ENCODE measurements at places on chromosomes 16 and 17.

DNA sequence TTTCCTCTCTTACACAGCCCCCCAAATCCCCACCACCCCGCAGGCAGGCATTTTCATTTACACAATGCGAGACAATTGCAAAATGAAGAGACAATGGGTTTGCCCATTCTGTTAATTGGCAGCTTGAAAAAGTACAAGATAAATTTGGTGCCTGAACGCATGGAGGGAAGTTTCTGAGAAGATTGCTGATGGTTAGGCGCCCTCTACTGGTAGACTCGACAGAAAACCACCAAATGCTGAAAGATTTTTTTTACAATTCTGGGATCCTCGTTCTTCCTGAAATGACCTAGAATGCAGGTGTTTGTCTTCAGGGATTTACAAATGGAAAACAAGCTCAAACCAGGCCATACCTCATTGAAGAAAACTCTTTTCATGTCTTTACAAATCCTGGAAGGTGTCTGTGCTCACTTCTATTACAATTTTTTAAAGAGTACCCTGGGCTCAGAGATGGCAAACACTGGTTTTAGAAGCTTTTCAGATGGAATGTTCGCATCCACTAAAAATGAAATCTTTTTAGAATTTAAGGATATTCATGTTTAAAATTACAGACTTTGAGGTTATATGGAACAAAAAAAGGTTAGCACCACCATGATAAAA, 338.5 kb downstream of the PMP22 start:
- H3K27me3 ChIP-seq: no peaks in the 10 kb centered on the region
- H3K4me1 ChIP-seq: no peaks in the 10 kb centered on the region
- no peaks in the 10 kb centered on the region for H3K36me3 ChIP-seq
- DNase-seq: peak; percentile 86

DNA sequence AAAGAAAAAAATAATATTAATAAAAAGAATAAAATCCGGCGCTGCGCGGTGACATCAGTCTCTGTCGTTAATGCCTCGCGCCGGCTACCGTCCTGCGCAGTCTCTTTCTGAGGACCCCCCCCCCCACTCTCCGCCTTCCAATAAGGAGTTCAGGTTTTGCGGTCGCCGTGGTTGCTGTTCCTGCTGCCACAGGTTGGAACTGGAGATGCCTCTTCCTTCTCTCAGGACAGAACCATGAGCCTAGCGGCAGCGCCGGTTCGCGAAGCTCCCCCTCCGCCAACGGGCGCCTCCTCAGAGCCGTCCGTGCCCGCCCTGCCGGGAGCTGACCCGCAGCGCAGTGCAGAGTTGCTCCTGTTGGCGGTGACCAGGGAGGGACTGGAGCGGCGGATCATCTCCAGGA, 2093.4 kb downstream of the TP53TG3F start:
- no peak overlapping the region for H3K27ac ChIP-seq
- H3K27me3 ChIP-seq: no peaks in the 10 kb centered on the region
- DNase-seq: no peak
- H3K36me3 ChIP-seq: peaks cover 14% of the 10 kb centered on the region
- H3K4me3 ChIP-seq: no peak overlapping the region

- DNase-seq: no peak
- no peaks in the 10 kb centered on the region for H3K36me3 ChIP-seq
- H3K4me3 ChIP-seq: no peak overlapping the region
- peaks cover 36% of the 10 kb centered on the region for H3K4me1 ChIP-seq
- no peak overlapping the region for H3K27ac ChIP-seq
- H3K27me3 ChIP-seq: no peaks in the 10 kb centered on the region
Measured at GRCh38 chr16:55390630-55391237, 66.7 kb downstream of the IRX6 start.

- H3K27ac ChIP-seq: no peak overlapping the region
- H3K4me3 ChIP-seq: no peak overlapping the region
- no peaks in the 10 kb centered on the region for H3K4me1 ChIP-seq
Measured at GRCh38 chr17:75695830-75696271, 25.4 kb upstream of the ITGB4 start.

DNA sequence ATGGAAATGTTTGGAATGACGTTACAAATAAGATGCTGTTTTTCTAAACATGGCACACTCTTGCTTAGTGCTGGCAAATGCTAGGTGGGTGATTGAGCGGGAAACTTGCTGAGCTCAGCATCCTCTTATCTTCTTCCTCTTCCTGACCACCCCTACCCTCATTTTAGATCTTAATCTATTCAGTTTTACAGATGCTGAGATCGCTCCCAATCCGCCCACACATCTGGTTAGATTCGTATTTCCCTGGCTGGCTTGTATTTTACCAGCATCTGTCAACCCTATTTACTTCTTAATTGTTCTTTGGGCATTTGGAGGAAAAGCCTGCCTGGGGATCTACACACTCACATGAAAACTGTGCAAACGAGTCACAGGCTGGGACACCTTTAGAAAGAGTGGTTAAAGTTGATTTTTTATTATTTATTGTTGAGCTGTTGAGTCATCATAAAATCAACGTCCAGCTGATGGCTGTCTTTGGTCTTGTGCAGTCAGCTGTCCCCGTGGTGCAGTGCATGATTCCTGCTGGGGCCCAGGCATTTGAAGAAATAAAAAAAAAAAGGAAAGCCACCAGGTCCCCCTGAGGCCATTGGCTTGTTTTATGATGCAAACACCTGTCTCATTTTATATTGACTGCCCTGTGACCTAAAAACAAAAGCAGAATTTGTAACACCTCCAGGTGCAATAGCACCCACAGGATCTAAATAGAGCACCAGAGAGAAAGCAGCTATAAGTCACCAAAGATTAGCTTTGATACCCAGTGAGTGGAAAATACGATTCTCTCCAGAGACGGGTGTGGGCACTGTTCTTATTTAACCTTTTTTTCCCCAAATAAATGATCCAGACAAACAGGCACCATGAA, 258.6 kb downstream of the HS3ST3B1 start:
- no peaks in the 10 kb centered on the region for H3K27me3 ChIP-seq
- H3K27ac ChIP-seq: no peak overlapping the region
- H3K4me3 ChIP-seq: peak overlapping the region; percentile 26
- DNase-seq: no peak
- no peaks in the 10 kb centered on the region for H3K36me3 ChIP-seq

- no peaks in the 10 kb centered on the region for H3K36me3 ChIP-seq
- 0 out of 2 replicates have a peak, but pooled peaks cover 2% of the 10 kb centered on the region for H3K4me1 ChIP-seq
- no peak overlapping the region for H3K4me3 ChIP-seq
- no peak overlapping the region for H3K27ac ChIP-seq
- H3K27me3 ChIP-seq: no peaks in the 10 kb centered on the region
Measured at GRCh38 chr17:327971-328370, 24.6 kb downstream of the RPH3AL start.

GRCh38 chr17:5254903-5255521, 20.4 kb upstream of the SCIMP start:
- no peak overlapping the region for H3K4me3 ChIP-seq
- peaks cover 4% of the 10 kb centered on the region for H3K4me1 ChIP-seq
- no peak for DNase-seq
- no peak overlapping the region for H3K27ac ChIP-seq
- H3K27me3 ChIP-seq: no peaks in the 10 kb centered on the region

- no peak overlapping the region for H3K4me3 ChIP-seq
- no peaks in the 10 kb centered on the region for H3K27me3 ChIP-seq
- no peaks in the 10 kb centered on the region for H3K4me1 ChIP-seq
Measured at GRCh38 chr17:13297183-13297582, 279.4 kb upstream of the ELAC2 start.

- DNase-seq: no peak
- H3K27ac ChIP-seq: no peak overlapping the region
- H3K27me3 ChIP-seq: no peaks in the 10 kb centered on the region
- no peaks in the 10 kb centered on the region for H3K36me3 ChIP-seq
- H3K4me3 ChIP-seq: no peak overlapping the region
Measured at GRCh38 chr17:66483906-66484305, 181.5 kb downstream of the PRKCA start.

- no peaks in the 10 kb centered on the region for H3K27me3 ChIP-seq
- no peak overlapping the region for H3K4me3 ChIP-seq
- H3K36me3 ChIP-seq: no peaks in the 10 kb centered on the region
Measured at GRCh38 chr17:14276535-14277250, 24.2 kb upstream of the HS3ST3B1 start.

DNA sequence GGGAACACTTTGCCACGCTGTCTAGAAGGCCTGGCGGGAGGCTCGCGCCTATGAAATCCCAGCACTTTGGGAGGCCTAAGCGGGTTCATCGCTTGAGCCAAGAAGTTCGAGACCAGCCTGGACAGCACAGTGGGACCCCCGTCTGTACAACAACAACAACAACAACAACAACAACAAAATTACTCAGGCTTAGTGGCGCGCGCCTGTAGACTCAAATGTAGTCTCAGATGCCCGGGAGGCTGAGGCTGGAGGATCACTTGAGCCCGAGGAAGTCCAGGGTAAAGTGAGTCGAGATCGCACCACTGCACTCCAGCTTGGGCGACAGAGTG, 297 bp upstream of the SLFN13 start:
- H3K4me3 ChIP-seq: peak overlapping the region; percentile 55
- DNase-seq: no peak
- no peaks in the 10 kb centered on the region for H3K36me3 ChIP-seq
- H3K27ac ChIP-seq: no peak overlapping the region
- peaks cover 38% of the 10 kb centered on the region for H3K4me1 ChIP-seq

- H3K4me1 ChIP-seq: no peaks in the 10 kb centered on the region
- peak; percentile 36 for DNase-seq
Measured at GRCh38 chr17:43316522-43317142, 82.2 kb upstream of the ARL4D start.

DNA sequence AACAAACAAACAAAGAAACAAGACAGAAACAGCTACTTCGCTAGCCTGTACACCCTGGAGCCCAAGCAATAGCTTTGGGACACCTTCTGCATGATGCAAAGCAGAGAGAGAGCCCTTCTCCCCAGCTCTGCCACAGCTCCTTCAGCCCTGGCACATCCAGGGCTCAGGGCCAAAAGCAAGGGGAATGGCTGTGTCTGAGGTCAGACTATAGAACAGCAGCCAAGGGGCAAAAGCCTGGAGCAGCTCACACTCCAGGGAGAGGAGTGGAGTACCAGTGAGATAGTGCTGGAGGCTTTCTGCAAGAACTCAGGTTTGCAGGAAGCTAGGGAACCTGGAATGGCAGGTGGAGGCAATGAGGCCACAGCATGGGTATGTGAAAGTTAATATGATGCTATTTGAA, 11.6 kb upstream of the SEPHS2 start:
- H3K4me1 ChIP-seq: no peaks in the 10 kb centered on the region
- no peak overlapping the region for H3K27ac ChIP-seq
- DNase-seq: no peak

GRCh38 chr17:57553526-57553925, 191.6 kb downstream of the CCDC182 start:
- H3K36me3 ChIP-seq: no peaks in the 10 kb centered on the region
- H3K4me3 ChIP-seq: no peak overlapping the region
- H3K4me1 ChIP-seq: peaks cover 76% of the 10 kb centered on the region
- H3K27me3 ChIP-seq: no peaks in the 10 kb centered on the region
- H3K27ac ChIP-seq: peak overlapping the region; percentile 47

DNA sequence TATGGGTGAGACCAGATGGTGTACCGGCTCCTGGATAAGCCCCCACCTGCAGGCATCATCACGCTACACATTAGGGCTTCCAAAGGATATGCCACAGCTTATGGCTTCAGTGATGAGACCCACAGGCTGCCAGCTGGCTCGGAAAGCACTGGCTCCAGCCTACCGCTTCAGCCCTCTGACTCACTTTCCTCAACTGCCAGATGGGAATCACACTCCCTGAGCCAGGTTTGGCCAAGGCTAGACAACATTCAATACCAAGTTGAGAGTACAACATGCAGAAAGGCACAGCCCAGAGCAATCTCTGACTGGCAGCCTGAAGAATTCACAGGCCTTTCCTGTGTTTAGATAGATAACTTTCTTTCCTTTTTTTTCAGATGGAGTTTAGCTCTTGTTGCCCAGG, 10.3 kb downstream of the CENPV start:
- peaks cover 23% of the 10 kb centered on the region for H3K36me3 ChIP-seq
- no peak overlapping the region for H3K27ac ChIP-seq
- H3K4me1 ChIP-seq: no peaks in the 10 kb centered on the region

DNA sequence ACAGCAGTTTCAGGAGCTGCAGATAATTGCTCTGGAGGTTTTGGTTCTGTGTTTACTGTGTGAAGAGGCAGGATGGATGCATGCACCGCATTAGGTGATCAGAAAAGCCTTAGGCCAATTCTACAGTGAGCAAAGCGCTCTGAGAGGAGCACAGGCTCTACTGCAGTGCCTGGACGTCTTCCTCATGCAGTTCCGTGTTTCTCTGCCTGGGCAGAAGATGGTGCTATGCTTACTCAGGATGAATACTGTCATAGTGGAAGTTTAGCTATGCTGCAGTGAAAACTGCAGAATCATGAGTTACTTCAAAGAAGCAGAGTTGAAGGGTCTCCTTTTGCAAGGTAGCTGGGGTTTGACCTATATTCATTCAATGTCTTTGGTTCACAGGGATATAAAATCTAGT, 1012.4 kb downstream of the KCNJ18 start:
- H3K4me1 ChIP-seq: no peaks in the 10 kb centered on the region
- DNase-seq: no peak
- no peaks in the 10 kb centered on the region for H3K36me3 ChIP-seq
- no peak overlapping the region for H3K4me3 ChIP-seq
- no peaks in the 10 kb centered on the region for H3K27me3 ChIP-seq

- peaks cover 21% of the 10 kb centered on the region for H3K4me1 ChIP-seq
- H3K27ac ChIP-seq: no peak overlapping the region
- no peaks in the 10 kb centered on the region for H3K27me3 ChIP-seq
- no peak overlapping the region for H3K4me3 ChIP-seq
Measured at GRCh38 chr16:54806881-54807360, 123.7 kb upstream of the IRX5 start.

DNA sequence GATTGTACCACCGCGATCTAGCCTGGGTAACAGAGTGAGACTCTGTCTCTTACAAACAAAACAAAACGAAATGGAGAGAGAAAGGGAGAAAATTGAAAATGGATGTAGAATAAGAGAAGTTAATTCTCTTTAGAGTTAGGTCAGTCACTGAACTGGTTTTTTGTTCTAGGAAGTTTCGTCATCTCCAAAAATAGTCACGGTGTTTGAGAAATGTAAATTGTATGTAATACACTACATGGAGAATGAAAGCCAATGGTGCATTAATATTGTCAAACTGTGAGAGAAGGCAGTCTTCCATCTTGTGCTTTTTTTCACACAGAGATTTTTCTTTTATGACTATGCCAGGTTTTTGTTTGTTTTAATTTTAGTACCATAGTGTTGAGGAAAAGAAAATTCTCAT, 145.9 kb downstream of the BCAS3 start:
- no peaks in the 10 kb centered on the region for H3K27me3 ChIP-seq
- no peak for DNase-seq
- H3K27ac ChIP-seq: no peak overlapping the region
- no peak overlapping the region for H3K4me3 ChIP-seq
- no peaks in the 10 kb centered on the region for H3K36me3 ChIP-seq

All from GM23338 (cell line).